Activated T-helper 1 cell treated with anti-CD3 and anti-CD28 coated beads, Interleukin-12 subunit alpha, Interleukin-12 subunit beta, Interleukin-2, Interleukin-4 antibody, amounts not matched to agents 30 ng/mL and 10 ng/mL and 1 ng/mL, durations not matched to agents 14 hours and 24 hours and 36 hours (primary cell): ENCODE measurements at places on chromosomes 6 and 20.

DNA sequence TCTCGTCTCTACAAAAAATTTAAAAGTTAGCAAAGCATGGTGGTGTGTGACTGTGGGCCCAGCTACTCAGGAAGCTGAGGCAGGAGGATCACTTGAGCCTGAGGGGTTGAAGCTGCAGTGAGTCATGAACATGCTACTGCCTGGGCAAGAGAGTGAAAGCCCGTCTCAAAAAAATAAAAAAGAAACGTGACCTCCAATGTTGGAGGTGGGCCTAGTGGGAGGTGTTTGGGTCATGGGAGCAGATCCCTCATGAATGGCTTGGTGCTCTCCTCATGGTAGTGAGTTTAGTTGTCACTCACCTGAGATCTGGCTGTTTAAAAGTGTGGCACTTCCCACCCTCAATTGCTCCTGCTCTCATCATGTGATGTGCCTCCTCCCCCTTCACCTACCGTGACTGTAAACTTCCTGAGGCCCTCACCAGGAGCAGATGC lies 24.3 kb downstream of the RBL1 start:
- peak overlapping the region; percentile 58 for H3K4me3 ChIP-seq
- peaks cover 40% of the 10 kb centered on the region for H3K4me1 ChIP-seq
- H3K36me3 ChIP-seq, result peaks cover 29% of the 10 kb centered on the region
- DNase-seq, result peak; percentile 18

DNA sequence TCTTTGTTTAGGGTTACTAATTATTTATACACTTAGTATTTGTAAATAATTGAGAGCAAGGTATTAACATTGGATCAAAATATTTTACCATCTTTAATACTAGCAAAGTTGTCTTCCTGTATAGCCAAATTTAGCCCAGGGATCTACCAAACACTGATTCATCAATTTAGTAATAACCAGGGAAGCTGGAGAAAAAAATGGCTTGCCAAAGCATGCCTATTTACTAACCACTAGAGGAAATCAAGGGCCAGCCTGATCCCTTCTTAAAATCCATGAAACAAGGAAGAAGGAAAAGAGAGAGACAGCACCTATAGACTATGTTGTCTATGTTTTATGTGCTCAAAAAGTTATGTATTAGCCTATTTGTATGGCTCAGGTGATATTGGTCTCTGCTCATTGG lies 450.3 kb upstream of the GJE1 start:
- H3K36me3 ChIP-seq, result no peaks in the 10 kb centered on the region
- no peak for DNase-seq
- no peaks in the 10 kb centered on the region for H3K4me1 ChIP-seq
- H3K27ac ChIP-seq, result no peak overlapping the region
- H3K4me3 ChIP-seq, result no peak overlapping the region
- no peaks in the 10 kb centered on the region for H3K27me3 ChIP-seq

DNA sequence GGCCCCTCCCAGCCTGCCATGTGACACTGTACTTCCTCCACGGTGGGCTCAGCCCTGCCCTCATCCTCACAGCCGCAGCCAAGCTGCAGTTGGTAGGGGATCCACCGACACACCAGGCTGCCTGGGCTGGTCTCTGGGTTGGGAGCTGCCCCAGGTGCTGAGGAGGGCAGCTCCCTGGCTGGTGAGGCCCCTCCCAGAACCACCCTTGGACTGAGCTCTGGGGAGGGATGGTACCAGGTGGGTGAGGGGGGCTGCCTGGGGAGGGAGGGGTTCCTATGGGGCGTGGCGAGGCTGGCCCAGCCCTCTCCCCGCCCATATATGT lies 185 bp upstream of the TNFRSF6B start:
- H3K36me3 ChIP-seq, result peaks cover 9% of the 10 kb centered on the region
- no peaks in the 10 kb centered on the region for H3K4me1 ChIP-seq
- H3K4me3 ChIP-seq, result no peak overlapping the region

DNA sequence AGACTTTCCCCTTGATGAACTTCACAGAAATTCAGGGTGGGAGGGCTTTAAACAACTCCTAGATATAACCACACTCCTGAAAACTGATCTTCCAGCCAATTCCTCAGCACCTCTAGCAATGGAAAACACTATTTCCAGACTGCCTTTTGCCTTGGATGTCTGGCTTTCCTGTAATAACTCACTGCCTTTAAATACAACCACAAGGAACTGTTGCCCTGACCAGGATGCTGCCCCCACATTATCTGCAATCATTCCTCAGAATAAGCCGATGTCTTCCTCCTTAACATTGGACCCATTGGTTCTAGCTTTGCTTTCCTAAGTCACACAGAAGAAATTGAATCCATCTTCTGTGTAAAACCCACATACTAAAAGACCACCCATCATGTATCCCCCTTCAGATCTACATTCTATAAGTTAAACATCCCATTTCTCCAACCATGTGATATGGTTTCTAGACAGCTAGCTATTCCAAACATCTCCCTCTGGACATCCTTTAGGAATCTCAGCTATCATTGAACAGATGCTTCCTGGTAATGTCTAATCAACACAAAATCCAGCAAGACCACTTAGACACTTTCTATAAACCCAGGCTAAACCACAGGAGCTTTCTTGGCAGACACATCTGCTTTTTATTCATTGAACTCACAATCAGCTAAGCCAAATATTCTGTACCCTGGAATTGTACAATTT lies 95.9 kb upstream of the KCNQ5 start:
- no peak overlapping the region for H3K4me3 ChIP-seq
- no peaks in the 10 kb centered on the region for H3K27me3 ChIP-seq
- no peaks in the 10 kb centered on the region for H3K4me1 ChIP-seq
- DNase-seq, result no peak
- no peaks in the 10 kb centered on the region for H3K36me3 ChIP-seq
- H3K27ac ChIP-seq, result no peak overlapping the region
